ENCODE measurements at places on chromosomes 3 and 15.

GRCh38 chr3:149258298-149258697 is 36.7 kb upstream of the CP start:
- no peak for DNase-seq

- no peak for DNase-seq
Observed at GRCh38 chr15:96564546-96564945, 234.0 kb downstream of the NR2F2 start.

GRCh38 chr15:77409259-77410156 is 10.4 kb downstream of the PEAK1 start:
- no peak for DNase-seq

DNA sequence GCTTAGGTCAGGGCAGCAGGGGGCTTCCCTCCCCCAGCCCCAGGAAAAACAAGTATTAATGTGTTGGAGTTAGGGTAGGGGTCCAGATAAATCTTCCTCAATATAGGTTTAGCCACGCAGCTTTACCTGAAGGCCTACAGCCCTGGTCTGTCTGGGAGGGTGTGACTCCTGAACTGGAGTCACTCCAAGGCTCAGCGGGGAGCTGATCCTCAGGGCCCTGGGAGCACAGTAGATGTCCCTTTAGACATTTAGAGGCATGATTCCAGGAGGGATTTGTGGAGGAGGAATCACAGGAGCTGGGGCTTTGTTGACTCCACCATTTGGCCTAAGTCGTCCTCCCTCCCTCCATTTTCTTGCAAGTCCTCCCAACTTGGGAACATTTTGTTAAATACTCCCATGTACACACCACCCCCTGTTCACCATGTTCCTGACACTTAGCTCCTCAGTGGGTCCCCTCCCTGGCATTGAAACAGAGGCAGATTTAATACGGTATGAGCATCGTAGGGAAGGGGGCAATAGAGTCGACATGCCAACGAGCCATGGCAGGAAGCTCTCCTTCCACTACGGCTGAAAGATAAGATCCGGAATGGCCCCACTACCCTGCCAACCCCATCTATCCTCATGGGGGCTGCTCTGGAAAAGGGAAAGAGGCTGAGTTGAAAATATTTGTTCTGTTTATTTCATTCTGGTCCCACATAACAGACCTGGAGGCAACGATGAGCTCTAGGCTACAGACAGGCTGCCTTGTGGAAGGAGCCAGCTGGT is 69.0 kb upstream of the LARS2 start:
- DNase-seq: no peak

DNA sequence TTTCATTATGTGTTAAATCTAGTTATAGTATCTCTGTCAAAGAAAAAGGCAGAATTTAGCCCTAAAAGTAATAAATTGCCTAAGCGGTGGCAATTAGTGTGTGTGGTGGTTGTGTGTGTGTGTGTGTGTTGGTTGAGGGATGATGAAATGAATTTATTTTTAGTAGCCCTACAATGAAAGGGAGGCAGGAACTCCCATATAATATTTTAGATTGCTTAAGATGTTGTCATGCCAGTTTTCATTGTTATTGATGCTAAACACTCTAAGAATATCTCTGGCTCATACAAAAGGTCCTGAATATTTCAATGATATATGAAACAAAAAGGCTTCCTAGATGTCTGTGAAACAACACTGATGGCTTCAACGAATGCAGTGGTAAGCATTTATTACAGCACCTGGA is 140.6 kb upstream of the TBC1D5 start:
- DNase-seq: no peak

DNA sequence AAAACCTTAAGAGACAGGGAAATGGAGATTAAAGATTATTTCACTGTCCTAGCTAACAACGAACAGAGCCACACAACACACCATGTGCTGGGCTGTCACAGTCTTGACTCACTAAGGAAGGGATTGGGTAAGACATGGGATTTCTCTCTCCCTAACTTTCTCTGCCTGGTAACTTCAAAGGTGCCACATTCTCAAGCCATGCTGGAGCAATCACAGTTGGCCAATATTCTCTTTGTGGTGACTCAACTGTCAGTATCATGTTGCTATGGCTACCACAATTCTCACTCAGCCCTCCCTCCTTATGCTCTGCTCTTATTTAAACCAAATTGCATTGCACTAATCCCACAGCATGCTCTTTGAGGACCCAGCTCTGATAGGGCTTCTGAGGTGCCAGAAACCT is 74.0 kb downstream of the OXNAD1 start:
- DNase-seq: peak; percentile 94

DNA sequence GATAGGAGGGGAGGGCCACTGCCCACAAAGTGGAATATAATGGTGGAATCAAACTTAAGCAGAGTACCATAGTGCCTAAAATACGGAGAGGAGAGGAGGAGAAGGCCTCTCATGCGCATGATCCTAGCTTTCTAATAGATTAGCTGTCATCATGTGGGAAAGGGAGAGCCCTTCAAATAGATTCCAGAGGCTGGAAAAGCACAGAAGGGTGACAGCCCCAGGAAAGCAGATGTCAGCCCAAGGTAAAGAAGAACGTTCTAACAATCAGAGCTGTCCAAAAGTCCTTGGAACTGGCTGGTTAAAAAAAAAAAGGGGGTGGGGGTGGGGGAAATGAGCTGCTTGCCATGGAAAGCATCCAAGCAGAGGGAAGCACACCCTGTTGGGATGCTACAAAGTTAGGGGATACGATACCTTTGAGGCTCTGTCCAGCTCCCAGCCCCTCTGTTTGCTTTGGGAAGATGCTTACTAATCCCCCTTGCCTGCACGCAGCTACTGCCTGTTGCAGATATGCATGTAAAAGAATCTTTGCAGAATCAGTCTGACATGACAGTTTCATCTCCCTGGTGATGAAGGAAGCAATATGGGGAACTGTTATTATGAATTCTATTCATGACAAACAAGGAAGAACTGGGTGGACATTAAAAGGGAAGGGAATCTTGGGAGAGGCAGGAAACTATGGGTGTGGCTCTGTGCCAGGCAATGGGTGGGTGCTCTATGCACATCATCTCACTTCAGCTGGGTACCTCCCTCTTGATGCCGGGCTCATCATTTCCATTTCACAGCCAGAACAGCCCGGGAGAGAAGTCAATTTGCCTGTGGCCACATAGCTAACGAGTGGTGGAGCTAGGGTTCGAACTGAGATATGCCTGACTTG is 10.1 kb upstream of the LMCD1 start:
- peak; percentile 87 for DNase-seq

- DNase-seq: peak; percentile 41
Observed at GRCh38 chr15:33068007-33068481, 126.5 kb downstream of the FMN1 start.

- peak; percentile 27 for DNase-seq
Observed at GRCh38 chr15:64930778-64931371, 19.2 kb downstream of the ANKDD1A start.

DNA sequence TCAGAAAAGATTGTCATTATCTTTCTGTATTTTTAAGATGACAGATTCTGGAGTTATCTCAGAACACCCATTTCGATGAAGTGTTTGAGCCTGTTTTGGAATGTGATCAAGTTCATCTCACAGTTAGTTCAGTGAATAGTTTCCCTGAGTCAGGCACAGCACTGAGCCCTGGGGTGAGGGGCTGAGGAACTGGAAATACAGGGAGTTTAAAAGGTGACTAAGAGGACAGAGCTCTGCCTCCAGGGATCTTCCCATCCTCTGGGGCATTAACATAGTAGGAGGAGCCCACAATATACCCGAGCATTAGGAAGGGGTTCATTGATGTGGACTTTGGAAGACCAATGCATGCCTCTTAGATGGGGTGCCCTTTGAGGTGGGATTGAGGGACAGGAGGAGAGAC is 355.1 kb downstream of the CLSTN2 start:
- peak; percentile 43 for DNase-seq

GRCh38 chr3:72839057-72839456 is 9.2 kb downstream of the SHQ1 start:
- no peak for DNase-seq

GRCh38 chr15:76987276-76987675 is 7.7 kb upstream of the PSTPIP1 start:
- no peak for DNase-seq

DNA sequence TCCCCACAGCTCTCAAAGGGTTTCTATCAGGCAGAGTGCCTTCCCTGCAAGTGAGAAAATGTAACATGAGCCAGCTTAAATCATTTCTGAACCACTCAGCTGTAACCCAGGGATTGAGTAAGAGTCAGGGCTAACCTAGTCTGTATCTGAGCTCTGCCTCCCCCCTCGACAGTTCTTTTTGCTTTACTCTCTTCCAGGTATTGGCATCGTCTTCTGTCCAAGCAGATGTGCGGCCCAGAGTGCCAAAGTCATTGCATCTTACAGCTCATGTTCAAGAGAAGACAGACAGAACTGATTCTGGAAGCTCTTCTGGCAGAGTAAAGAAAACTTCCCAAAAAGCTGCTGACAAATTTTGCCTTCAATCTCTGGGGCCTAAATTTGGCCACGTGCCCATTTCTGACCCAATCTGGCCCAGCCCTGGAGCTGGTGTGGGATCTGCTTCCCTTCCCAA is 74.8 kb downstream of the ABHD5 start:
- DNase-seq: peak; percentile 57

DNA sequence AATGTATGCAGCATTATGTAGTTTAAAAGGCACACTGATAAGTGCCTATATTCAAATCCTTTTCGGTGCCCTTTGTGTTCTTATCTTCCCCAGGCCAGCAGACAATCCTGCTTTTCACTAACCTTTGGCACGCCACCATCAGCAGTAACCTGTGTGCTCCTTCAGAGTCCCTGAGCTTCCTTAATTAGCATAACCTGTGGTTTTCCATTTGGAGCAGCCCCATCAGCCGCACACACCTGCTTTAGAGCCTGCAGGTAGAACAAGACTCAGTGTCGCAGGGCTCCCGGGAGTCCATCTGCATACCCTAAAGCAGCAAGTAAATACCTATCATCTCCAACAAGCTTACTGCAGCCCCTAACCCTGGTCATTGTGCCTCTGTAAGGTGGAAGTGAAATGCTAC is 755.1 kb downstream of the ROBO2 start:
- DNase-seq: no peak

- no peak for DNase-seq
Observed at GRCh38 chr3:198093112-198093679, 133.2 kb downstream of the LMLN start.

GRCh38 chr3:23519314-23520208 is 286.2 kb upstream of the UBE2E1 start:
- DNase-seq: no peak

GRCh38 chr3:44114142-44114541 is 127.5 kb upstream of the TOPAZ1 start:
- DNase-seq: peak; percentile 9

- no peak for DNase-seq
Observed at GRCh38 chr3:52480768-52481715, 14.1 kb upstream of the STAB1 start.

DNA sequence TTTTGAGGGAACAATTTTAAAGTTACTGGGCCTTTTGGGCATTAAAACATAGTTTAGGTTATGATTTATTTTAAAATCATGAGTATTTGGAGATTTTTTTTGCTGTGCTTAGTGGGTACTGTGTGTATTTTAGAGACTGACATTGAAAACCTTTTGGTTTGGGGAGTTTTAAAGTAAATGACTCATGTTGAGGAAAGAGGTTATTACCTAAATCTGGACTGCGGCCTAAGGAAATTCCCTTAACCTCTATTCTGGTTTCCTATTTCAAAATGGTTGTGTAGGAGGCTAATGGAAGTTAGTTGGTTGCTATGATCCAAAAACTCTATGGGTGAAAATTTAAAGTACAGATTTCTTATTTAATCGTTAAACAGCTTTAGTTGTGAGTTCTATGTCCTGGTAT is 57.3 kb upstream of the DPH6 start:
- DNase-seq: peak; percentile 51

DNA sequence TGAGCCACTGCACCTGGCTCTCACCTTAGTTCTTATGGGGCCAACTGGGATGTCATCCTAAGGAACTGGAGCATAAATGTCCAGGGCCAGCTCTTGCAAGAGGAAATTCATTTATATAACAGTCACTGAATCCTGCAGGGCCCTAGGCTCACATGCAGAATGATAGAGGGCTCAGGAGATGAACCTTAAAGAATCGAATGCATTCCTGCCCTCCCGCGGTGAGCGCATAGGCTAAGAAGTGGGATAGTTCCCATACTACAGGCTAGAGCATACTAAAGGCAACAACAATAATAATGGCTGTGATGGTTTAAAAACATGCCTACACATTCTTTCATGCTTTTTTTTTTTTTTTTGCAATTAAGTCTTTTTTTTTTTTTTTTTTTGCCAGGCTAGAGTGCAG is 17.1 kb upstream of the CSRNP1 start:
- DNase-seq: no peak

- DNase-seq: peak; percentile 73
Observed at GRCh38 chr15:61051569-61052031, 177.5 kb downstream of the RORA start.

GRCh38 chr15:70066447-70066846 is 31.3 kb downstream of the TLE3 start:
- DNase-seq: peak; percentile 33

- DNase-seq: no peak
Observed at GRCh38 chr3:160286231-160286630, 61.0 kb downstream of the C3orf80 start.

- DNase-seq: peak; percentile 34
Observed at GRCh38 chr3:106125321-106125720, 256.5 kb upstream of the CBLB start.

GRCh38 chr15:55858661-55859060 is 115.7 kb upstream of the PRTG start:
- DNase-seq: peak; percentile 28

GRCh38 chr3:8988384-8988655 is 25.0 kb upstream of the RAD18 start:
- DNase-seq: no peak

DNA sequence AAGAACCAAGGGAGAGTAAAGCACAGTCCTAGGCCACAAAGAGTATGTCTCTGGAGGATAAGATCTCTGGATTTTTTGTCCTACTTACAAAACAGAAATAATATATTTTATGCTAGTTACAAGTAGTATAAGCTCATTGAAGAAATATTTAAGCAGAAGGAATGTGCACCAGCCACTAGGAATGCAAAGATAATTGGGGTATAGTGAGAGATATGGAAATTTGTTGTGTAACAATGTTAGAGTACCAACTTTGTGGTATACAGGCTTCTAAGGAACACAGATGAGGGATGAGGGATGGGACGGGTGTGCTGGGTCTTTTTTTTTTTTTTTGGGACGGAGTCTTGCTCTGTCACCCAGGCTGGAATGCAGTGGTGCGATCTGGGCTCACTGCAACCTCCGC is 26.5 kb downstream of the AKAP13 start:
- peak; percentile 79 for DNase-seq

- DNase-seq: no peak
Observed at GRCh38 chr3:140950863-140951262, 9.2 kb downstream of the SLC25A36 start.

- no peak for DNase-seq
Observed at GRCh38 chr3:143380449-143380848, 260.9 kb downstream of the CHST2 start.

Measured in fibroblast of skin of abdomen (primary cell).